ENCODE measurements at places on chromosomes 6 and 20. TPM values are rescaled to one million over a fixed set of nuclear protein-coding genes. Genes with fewer than 3 reads are reported as not detected.

The SOX18 gene
- 8.7 TPM for polyA plus RNA-seq

The FAM210B gene
- polyA plus RNA-seq, result 44.2 TPM

The LRRC73 gene
- 0.15 TPM for polyA plus RNA-seq

The SOBP gene
- 17.2 TPM for polyA plus RNA-seq

The TRDN gene
- 129 TPM for polyA plus RNA-seq

The E2F1 gene
- polyA plus RNA-seq, result 15.4 TPM

The LINC00237 gene
- polyA plus RNA-seq, result 0.34 TPM

The KIF25 gene
- 0.67 TPM for polyA plus RNA-seq

The CD93 gene
- 64.0 TPM for polyA plus RNA-seq

The RPS6KA2 gene
- polyA plus RNA-seq, result 22.7 TPM

The SLC17A1 gene
- not detected for polyA plus RNA-seq

The BMP6 gene
- 0.51 TPM for polyA plus RNA-seq

The SRMS gene
- polyA plus RNA-seq, result not detected

The ADAM33 gene
- polyA plus RNA-seq, result 39.2 TPM

The FAM83C gene
- not detected for polyA plus RNA-seq

The REV3L gene
- 30.5 TPM for polyA plus RNA-seq

The GCLC gene
- 7.6 TPM for polyA plus RNA-seq

The WFDC5 gene
- not detected for polyA plus RNA-seq

The C6orf52 gene
- 2.5 TPM for polyA plus RNA-seq

The VARS2 gene
- 20.2 TPM for polyA plus RNA-seq

The RIMS1 gene
- polyA plus RNA-seq, result 0.71 TPM

Measured in muscle of leg (tissue), 16 donors.